ENCODE measurements at places on chromosomes 11 and 22.

DNA sequence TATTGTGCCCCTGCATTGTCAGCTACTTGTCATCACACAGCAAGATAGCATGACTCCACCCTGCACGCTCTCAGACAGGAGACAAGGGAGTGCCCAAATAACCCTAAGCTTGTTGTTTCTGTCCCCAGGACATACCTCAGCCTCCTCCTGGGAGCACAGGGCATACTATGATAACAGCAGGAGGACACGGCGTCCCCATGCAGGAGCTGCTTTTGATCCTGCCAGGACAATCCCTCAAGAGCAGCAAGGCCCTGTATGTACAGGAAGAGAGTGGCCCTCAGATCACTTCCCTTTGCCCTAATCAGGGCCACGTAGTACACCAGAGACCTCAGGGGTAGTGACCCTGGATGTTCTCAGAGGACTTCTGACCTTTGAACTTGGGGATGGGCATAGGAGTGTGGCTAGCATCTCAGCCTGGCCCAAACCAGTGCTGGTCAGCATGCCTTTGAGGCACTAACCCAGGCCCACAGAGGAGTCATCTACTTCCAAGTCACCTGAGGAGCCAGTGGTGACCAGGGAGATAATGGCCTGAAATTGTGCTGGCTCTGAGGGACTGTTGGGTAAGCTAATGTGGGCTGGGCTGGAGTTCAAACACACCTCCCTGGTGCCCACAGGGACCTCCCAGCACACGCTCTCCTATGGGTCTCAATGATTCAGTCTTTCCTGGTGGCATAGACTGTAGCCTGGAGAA lies 9.2 kb downstream of the APOA4 start:
- no peak for DNase-seq

- DNase-seq, result peak; percentile 90
Observed at GRCh38 chr22:29387921-29388758, at the start of gene AP1B1. Gene AP1B1 (minus strand): TSS chr22:29388570. CDS start chr22:29367243, 21,327 bp downstream.

GRCh38 chr11:127252321-127252720 lies 251.8 kb upstream of the KIRREL3 start:
- DNase-seq, result no peak

DNA sequence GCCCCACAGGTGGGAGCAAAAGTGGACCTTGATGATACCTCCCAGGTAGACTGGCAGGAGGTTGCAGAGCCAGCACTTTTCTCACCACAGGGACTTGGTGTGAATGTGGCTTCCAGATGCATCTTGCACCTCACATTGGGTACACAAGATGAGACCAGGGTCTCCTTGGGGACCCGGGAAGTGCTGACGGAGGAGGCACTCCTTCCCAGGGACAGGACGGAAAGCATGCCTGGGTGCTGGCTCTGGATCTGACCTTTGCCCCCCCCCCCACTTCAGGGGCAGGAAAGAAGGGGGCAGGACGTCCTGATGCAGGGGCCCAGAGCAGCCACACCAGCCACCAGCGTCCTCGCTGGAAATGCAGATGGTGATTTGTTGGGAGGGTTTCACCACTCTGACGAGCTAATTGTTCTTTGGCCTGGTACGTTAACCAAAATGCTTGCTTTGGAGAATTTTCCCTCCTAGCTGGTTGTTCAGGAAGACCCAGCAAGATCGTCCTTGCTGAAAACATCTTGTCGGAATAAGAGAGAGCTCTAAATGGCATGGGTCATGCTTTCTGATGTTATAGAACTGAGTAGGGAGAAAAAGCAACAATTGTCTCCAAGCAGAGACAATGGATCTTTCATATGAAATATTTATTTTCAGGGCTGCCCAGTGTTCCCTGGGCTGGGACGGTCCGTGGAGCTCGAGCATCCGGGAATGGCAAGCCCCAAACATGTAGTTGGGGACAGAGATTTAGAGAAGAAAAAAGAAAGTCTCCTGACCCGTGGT lies 74.4 kb upstream of the PPARA start:
- no peak for DNase-seq

GRCh38 chr22:28819253-28820096 lies 19.1 kb upstream of the XBP1 start:
- no peak for DNase-seq

DNA sequence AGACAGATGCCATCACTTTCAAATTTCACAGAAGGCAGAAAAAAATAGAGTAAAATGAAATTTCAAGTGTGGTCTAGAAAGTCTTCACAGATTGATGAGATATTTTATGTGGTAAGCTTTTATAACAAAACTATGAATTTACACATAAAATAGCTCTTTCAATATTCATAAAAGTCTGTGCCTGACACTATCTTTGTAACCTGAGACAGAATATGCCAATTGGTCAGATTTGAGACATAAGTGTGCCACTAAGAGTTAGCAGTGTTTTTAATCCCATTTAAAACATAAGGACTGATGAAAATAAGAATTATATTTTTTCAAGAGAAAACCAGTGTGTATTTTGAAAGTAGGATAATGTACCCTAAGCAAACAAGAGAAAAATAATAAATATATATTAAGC lies 769.5 kb upstream of the LUZP2 start:
- DNase-seq, result peak; percentile 8

GRCh38 chr11:64659417-64660144 lies 63.4 kb downstream of the NRXN2 start:
- DNase-seq, result peak; percentile 95

DNA sequence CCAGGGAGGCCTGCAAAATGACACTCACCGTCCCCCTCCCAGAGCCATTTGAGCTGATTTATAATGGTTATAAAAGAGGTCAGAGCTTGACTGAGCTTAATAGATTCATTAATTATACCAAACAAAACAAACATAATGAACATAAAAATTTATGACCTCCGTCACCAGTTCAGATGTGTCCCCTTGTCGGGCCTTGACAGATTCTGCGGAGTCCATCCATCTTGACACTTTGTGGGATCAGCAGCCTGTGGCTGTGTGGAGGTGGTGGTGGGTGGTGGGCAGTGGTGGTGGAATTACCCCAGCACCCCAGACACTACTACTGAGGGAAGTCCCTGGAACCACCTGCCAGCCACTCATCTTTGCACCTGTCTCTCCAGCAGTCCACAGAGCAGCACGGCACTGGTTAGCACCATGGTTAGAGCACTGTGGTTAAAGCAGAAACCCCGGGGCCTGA lies 83.5 kb downstream of the DSCAML1 start:
- no peak for DNase-seq

- no peak for DNase-seq
Observed at GRCh38 chr11:130778705-130779104, 137.6 kb downstream of the SNX19 start.

GRCh38 chr11:35539256-35539655 lies 13.8 kb upstream of the PAMR1 start:
- no peak for DNase-seq

DNA sequence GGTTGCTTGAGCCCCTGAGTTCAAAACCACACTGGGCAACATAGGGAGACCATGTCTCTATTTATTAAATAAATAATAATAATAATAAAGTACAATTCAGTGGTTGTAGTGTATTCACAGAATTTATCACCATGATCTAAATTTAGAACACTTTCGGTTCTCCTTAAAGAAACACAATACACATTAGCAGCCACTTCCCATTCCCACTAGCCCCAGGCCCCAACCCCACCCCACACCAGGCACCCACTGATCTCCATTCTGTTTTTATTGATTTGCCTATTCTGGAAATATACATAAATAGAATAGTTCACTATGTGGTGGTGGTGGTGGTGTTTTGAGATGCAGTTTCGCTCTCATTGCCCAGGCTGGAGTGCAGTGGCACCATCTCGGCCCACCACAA lies 45.7 kb downstream of the BCL2L13 start:
- DNase-seq, result no peak

DNA sequence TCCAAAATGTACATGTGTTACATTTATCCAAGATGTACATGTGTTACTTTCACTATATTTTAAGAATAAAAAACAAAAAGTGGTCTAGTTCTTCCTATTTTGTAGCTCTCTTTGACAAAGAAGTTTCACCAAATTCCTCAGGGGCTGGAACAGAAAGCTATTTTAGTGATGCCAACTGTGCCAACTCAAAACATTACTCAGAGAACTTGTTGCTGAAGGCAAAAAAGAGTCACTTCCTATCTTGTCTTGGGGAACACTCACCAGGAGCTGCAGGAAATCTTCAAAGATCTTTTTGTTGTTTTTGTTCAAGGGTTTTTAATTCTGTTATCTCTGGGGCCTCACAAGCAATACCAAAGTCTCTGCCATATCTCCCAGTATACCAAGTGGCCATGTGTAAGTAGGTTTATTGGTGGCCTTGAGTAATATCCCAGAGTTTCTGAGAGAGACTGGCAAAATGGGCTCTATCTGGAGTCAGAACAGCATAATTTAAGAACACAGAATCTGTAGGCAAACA lies 13.6 kb upstream of the EED start:
- peak; percentile 63 for DNase-seq

DNA sequence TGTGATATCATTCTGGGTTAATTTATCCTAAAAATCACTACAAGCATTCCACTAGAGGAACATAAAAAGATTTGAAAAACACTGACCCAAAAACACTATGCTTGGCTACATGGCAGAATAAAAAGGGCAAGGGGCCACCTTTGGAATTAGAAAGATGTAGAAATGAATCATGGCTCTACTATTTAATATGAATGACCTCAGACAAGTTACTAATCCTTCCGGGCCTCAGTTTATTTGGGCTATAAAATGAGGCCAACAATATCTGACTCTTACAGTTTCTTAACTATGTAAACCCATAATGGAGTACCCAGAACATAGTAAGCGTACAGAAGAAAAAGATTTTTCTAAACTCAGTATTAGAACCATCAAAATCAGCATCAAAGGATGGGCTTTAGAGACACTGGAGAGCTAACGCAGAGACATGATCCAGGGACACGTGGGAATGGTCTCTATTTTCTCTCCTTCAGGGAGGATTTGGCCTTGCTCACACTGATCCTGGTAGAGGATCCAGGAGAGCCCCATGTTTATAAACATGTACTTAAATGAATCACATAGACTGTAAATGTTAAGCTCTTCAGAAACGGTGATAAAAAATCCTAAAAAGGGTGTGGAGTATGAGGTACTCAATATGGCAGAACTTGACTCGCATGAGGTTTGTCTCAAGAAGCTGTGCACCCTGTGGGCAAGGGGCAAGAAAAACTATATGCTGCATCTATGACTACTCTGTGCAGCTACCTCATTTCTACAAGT lies 288.4 kb upstream of the PITPNB start:
- DNase-seq, result peak; percentile 73

GRCh38 chr11:1117992-1118391 lies 39.8 kb upstream of the MUC5AC start:
- DNase-seq, result no peak

DNA sequence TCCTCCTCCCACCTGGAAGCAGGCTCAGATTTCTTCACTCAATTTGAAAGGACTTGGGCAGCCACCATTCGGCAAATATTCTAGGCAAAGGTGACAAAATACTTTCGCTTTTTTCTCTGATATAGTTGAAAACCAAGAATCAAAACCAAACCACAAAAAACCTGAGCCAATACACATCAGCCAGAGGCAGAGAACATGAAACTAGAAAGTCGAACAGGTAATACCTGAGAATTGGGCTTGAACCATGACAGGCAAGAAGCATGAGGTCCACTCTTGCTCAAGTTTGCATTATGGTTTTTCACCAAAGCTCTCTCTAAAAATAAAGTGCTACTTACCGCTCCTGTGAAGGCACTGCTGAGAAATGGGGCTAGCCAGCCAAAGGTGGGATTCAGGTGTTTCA lies 26.2 kb upstream of the LDLRAD3 start:
- no peak for DNase-seq

DNA sequence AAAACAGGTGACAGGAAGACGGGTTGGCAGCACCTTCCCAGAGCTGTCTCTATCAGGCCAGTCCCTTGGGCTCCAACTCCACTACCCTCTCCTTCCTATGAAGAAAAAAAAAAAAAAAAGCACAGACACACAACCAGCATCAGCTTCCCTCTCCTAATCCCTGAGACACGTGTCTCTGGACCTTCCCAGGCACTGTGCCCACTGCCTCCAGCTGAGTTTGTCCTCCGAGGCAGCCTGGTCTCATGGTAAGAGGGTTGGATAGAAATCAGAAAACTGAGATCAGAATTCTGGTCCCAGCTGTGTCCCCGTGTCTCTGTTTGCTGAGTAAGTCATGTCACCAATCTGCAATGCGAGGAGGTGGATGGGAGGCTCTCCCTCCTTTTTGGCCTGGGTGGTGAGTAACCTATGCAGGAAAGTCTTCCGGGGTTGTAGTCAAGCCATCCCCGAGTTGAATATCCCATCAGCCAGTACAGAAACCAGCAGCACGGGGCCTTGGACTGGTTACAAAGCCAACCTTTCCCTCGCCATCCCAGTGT lies 193.7 kb upstream of the TBCEL start:
- no peak for DNase-seq

DNA sequence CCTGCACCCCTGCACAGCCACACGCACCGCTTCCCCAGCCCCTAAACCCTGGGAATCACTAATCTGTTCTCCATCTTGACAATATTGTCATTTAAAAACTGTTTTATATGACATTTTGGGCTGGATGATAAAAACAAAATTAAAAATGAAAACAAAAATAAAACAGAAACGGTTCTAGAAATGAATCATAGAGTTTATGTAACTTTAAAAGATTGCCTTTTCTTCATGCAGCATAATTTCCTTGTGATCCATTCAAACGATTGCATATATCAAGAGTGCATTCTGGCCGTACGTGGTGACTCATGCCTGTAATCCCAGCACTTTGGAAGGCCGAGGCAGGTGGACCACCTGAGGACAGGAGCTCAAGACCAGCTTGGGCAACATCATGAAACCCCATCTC lies 6.6 kb upstream of the FAM118A start:
- DNase-seq, result no peak

DNA sequence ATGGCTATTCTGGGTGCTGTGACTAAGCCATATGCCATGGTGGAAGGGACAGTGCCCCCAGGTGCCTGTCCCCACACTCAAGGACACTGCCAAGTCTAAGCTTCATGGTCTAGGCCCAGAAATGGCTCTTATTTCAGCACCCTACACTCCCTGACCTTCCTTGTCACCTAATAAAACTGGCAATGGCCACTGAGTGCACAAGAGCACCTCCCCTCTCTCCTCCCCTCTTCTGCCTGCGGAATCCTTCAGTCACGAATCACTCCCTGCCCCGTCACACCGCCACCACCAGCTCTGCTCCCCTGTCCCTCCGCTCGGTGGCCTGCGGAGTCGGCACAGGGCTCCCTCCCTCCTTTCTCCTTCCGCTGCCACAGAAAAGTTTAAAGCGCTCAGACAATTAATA lies 19.0 kb upstream of the LMO1 start:
- DNase-seq, result no peak

Measured in M059J (cell line).